ENCODE measurements at places on chromosomes 7 and 10. TPM values are rescaled to one million over a fixed set of nuclear protein-coding genes. Genes with fewer than 3 reads are reported as not detected.

GRID1 gene
- total RNA-seq = not detected

- peaks cover 24% of the 10 kb centered on the region for H3K4me1 ChIP-seq
- no peak overlapping the region for H3K4me3 ChIP-seq
- no peaks in the 10 kb centered on the region for H3K27me3 ChIP-seq
- H3K36me3 ChIP-seq = no peaks in the 10 kb centered on the region
Observed at GRCh38 chr10:102608487-102608886, 35.8 kb upstream of the TRIM8 start.

- H3K27me3 ChIP-seq = no peaks in the 10 kb centered on the region
- H3K27ac ChIP-seq = no peak overlapping the region
- no peak for DNase-seq
- H3K4me3 ChIP-seq = no peak overlapping the region
- H3K4me1 ChIP-seq = peaks cover 51% of the 10 kb centered on the region
Observed at GRCh38 chr10:28298951-28299350, 3.9 kb downstream of the MPP7 start.

CLRN3 gene
- not detected for total RNA-seq

DNA sequence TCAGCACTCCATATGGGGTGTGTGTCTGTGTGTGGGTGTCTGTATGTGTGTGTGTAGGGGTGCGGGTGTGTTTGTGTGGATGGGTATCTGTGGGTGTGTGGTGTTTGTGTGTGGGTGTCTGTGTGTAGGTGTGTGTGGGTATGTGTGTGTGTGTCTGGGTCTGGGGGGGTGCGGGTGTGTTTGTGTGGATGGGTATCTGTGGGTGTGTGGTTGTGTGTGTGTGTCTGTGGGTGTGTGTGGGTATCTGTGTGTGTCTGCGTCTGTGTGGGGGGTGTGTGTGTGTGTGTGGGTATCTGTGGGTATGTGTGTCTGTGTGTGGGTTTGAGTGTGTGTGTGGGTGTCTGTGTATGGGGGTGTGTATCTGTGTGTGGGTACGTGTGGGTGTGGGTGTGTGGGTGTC is 148.7 kb downstream of the RGS10 start:
- H3K4me3 ChIP-seq = no peak overlapping the region
- H3K36me3 ChIP-seq = no peaks in the 10 kb centered on the region
- no peaks in the 10 kb centered on the region for H3K27me3 ChIP-seq
- no peak overlapping the region for H3K27ac ChIP-seq
- no peak for DNase-seq

DNA sequence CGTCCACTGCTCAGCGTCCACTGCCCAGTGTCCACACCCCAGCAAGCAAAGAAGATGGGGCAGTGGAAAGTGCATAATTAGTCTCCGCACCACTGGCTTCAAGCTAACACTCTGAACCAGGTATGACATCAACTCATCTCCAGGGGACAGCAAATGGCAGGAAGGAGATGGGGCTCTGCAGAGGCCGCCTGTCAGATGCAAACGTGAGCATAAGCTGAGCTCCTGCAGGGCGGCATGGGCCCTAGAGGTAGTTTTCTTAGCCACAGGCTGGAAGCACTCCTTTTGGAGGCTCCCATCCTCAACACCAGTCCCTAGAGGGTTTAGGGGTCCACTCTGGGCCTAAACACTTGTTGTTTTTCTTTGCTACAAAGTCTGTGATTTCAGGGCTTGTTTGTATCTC is 335.8 kb upstream of the MKI67 start:
- no peak overlapping the region for H3K27ac ChIP-seq
- DNase-seq = no peak
- H3K27me3 ChIP-seq = no peaks in the 10 kb centered on the region
- no peak overlapping the region for H3K4me3 ChIP-seq
- no peaks in the 10 kb centered on the region for H3K36me3 ChIP-seq
